ENCODE measurements at places on chromosomes 6 and 20.

DNA sequence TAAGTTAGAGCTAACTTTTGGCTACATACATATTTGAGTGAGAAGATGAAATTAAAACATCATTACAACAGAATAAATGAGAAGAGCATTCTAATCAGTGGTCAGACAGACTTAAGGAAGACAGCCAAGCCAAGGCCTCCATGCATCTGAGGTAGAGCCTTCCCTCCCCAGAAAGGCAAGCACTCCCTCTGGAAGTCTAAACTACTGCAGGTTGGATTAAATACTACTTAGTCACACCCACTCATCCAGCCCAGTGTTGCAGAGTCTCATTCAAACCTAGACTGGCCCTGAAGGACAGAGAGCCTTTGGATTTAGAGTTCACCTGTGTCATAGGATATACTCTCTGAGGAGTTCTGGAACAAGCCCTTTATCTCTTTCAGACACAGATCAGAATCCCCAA, 29.2 kb downstream of the TMX4 start:
- H3K36me3 ChIP-seq = peaks cover 38% of the 10 kb centered on the region
- DNase-seq = no peak
- no peaks in the 10 kb centered on the region for H3K27me3 ChIP-seq
- H3K4me3 ChIP-seq = no peak overlapping the region
- H3K27ac ChIP-seq = no peak overlapping the region

- H3K27ac ChIP-seq = no peak overlapping the region
- H3K4me3 ChIP-seq = peak overlapping the region; percentile 57
- H3K36me3 ChIP-seq = no peaks in the 10 kb centered on the region
- no peaks in the 10 kb centered on the region for H3K27me3 ChIP-seq
- H3K4me1 ChIP-seq = peaks cover 7% of the 10 kb centered on the region
These were observed 514 bp downstream of the TCFL5 start for GRCh38 chr20:62860924-62861691.

DNA sequence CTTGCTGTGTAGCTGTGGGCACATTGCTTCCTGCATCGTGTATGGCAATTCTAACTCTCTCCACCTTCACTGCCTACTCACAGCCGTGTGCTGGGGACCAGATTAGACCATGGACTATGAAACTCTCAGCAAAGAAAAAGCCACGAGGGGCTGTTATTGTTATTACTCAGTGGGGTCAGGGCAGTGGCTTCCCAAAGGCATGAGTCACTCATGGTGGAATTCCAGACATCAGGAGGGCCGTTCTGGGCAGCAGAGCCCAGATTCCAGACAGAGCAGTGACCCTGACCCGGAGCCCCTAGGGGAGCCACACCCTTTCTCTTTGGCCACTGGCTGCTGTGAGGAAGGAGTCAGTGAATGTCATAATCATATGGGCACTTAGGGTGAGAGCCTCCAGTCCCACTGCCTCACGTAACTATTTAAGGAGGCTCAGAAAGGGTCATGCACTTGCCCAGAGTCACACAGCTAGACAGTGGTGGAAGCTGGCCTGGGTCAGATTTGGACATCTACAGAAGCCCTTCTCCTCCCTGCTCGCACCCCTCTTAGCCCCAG, 22.2 kb upstream of the CCN5 start:
- no peaks in the 10 kb centered on the region for H3K36me3 ChIP-seq
- no peak overlapping the region for H3K4me3 ChIP-seq
- H3K27ac ChIP-seq = peak overlapping the region; percentile 94
- peak; percentile 86 for DNase-seq
- H3K4me1 ChIP-seq = peaks cover 54% of the 10 kb centered on the region
- H3K27me3 ChIP-seq = no peaks in the 10 kb centered on the region

DNA sequence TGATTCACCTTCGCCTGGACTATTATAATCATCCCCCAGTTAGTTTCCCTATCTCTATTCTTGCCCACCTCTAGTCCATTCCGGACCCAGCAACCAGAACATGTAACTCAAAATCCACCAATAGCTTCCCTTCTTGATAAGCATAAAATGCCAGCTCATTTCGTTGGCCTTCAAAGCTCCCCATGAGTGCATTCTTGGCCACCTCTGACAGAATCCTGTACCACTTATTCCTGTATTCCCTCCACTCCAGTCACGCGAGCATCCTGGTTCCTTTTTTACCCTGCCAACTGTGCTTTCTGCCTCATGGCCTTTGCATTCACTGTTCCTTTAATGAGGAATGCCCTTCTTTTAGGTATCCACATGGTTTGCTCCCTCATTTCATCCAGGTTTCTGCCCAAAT, 36.7 kb downstream of the CYP24A1 start:
- H3K4me3 ChIP-seq = no peak overlapping the region
- DNase-seq = no peak
- no peaks in the 10 kb centered on the region for H3K27me3 ChIP-seq
- no peaks in the 10 kb centered on the region for H3K4me1 ChIP-seq
- no peak overlapping the region for H3K27ac ChIP-seq

GRCh38 chr6:52513464-52513863, 63.4 kb downstream of the TRAM2 start:
- H3K27me3 ChIP-seq = no peaks in the 10 kb centered on the region
- H3K36me3 ChIP-seq = peaks cover 7% of the 10 kb centered on the region
- no peak for DNase-seq

DNA sequence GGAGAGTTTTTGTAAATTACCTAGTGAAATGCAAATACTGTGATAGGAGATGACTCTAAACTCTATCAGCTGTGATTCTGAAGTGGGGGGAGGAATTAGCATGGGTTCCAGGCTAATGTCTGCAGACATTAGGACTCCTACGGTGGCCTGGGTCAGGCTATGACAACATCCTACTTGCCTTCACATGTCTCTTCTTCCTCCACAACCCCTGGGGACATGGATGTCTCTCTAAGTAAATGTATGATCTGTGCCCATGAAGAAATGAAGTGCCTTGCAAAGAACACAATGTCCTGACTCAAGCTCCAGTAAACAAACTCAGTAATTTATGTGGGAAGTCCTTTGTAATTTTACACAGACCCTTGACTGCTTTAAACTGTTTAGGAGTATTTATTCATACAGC, 165.8 kb upstream of the EEF1E1 start:
- H3K4me1 ChIP-seq = no peaks in the 10 kb centered on the region
- H3K27ac ChIP-seq = no peak overlapping the region
- no peaks in the 10 kb centered on the region for H3K27me3 ChIP-seq
- no peak for DNase-seq

- H3K36me3 ChIP-seq = peaks cover 79% of the 10 kb centered on the region
- no peak for DNase-seq
- H3K4me1 ChIP-seq = no peaks in the 10 kb centered on the region
- no peak overlapping the region for H3K4me3 ChIP-seq
- no peaks in the 10 kb centered on the region for H3K27me3 ChIP-seq
- no peak overlapping the region for H3K27ac ChIP-seq
These were observed 200.9 kb downstream of the SASH1 start for GRCh38 chr6:148543540-148543939.

DNA sequence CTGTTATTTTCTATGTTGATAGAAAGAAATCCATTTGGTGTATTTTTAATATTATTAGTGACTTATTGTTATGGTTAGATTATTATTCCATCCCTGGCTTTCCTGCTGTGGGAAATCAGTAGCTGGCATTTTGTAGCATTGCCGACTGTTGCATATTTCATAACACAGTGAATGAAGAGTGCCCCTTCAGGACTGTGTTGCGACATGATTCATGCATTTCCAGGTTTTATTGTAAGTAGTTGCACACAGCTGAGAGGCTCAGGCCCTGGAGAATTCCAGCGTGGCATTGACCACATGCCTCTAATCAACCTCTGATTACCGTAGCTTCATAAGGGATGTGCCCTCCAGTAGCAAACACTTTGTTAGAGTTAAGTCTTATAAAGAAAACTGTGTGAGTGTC, 263.9 kb downstream of the FARS2 start:
- H3K4me1 ChIP-seq = no peaks in the 10 kb centered on the region
- no peaks in the 10 kb centered on the region for H3K27me3 ChIP-seq
- no peak overlapping the region for H3K27ac ChIP-seq
- no peak overlapping the region for H3K4me3 ChIP-seq
- no peak for DNase-seq

- peak overlapping the region; percentile 28 for H3K4me3 ChIP-seq
- H3K27ac ChIP-seq = no peak overlapping the region
- peaks cover 41% of the 10 kb centered on the region for H3K27me3 ChIP-seq
- H3K36me3 ChIP-seq = no peaks in the 10 kb centered on the region
These were observed 6.1 kb downstream of the SLC32A1 start for GRCh38 chr20:38730167-38730988.

DNA sequence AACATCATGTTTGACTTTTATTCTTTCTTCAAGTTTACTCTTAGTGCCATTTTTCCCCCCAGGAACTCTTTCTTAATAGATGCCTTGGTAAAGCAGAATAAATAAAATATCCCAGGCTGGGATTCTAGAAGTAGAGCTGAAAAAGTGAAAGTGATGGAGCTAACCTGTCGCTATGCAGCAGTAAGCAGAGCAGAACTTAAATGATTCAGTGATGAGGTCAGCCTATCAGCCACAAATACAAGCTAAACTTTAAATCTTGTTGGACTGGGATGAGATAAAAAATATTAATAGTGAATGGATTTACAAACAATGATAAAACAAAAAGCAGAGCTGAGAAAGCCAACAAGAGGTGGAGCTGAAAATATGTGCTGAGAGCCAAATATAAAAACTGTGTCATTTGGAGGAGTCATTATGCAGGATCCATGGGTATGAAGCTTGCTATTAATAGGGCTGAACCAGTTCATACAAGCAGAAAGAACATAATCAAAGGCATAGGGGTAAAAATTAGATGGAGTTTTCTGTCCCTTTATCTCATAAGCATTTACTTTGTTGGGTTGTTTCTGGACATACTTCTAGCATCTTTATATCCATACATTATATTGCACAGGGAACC, 877.8 kb downstream of the EPHA7 start:
- no peak for DNase-seq
- H3K4me3 ChIP-seq = no peak overlapping the region
- H3K27ac ChIP-seq = no peak overlapping the region
- no peaks in the 10 kb centered on the region for H3K27me3 ChIP-seq
- H3K4me1 ChIP-seq = no peaks in the 10 kb centered on the region

GRCh38 chr6:71049198-71049770, 92.4 kb upstream of the B3GAT2 start:
- no peaks in the 10 kb centered on the region for H3K27me3 ChIP-seq
- no peaks in the 10 kb centered on the region for H3K4me1 ChIP-seq
- DNase-seq = no peak
- H3K27ac ChIP-seq = peak overlapping the region; percentile 17
- no peaks in the 10 kb centered on the region for H3K36me3 ChIP-seq
- no peak overlapping the region for H3K4me3 ChIP-seq
